CD4-positive, alpha-beta T cell treated with Interferon gamma for 1 hour (primary cell): ENCODE measurements at places on chromosomes 11 and 22.

GRCh38 chr11:66084821-66085475, 14.9 kb downstream of the PACS1 start:
- no peak for DNase-seq

GRCh38 chr22:45826520-45826919, 150.4 kb downstream of the WNT7B start:
- no peak for DNase-seq

DNA sequence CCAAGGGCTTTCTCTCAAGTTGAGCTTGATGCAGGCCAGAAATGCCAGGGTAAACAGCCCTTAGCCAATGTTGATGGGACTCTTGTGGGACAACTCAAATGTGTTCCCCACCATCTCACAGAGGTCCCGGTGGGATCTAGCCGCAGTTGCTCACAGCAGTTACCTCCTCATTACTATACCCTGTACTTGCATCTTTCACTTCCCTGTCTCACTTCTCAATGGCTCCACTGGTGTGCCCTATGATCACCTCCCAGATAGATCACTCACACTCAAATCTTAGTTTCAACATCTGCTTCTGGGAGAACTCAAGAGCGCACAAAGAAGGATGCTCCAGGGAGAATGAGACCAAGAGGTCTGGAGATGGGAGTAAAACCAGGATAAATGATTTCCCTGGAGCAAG, 47.0 kb downstream of the RCN1 start:
- DNase-seq: no peak

DNA sequence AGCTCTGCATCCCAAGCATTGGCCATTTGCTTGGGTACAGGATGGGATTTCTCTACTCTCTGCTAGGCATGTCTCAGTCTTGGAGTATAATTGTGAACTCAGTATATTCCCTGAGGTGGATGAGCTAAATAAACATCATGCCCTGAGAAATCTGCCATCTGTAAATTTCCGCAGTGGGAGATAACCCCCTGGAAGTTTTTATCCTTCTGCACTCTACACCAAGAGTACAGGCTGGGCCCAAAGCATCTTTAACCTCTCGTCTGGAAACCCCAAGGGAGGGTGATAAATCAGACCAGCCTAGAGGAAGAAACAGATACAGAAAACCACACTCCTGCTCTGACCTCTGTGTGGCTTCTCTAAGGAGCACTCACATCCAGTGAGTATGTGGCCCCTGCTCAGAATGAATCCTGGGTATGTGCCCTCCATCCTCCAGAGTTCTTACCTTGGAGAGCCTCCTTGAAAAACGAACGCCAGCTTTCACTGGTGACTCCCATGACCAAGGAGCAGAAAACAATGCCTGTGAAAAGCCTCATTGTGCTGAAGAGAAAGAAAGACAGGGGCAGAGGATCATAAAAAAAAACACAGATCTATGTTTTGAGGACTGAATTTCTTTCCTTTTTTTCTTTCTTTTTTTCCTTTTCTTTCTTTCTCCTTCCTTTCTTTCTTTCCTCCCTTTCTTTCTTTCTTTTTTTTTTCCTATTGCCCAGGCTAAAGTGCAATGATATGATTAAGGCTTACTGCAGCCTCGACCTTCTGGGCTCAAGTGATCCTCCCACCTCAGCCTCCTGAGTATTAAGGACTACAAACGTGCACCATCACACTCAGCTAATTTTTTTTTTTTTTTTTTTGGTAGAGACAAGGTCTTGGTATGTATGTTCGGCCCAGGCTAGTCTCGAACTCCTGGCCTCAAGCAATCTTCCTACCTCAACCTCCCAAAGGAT, 938 bp downstream of the SAA4 start:
- DNase-seq: no peak

- DNase-seq: no peak
Measured at GRCh38 chr22:45831394-45831793, 145.6 kb downstream of the WNT7B start.

GRCh38 chr11:105046898-105047579, 1.9 kb upstream of the CARD16 start:
- no peak for DNase-seq

GRCh38 chr11:72735495-72736027, 16.6 kb downstream of the ARAP1 start:
- DNase-seq: peak; percentile 12

DNA sequence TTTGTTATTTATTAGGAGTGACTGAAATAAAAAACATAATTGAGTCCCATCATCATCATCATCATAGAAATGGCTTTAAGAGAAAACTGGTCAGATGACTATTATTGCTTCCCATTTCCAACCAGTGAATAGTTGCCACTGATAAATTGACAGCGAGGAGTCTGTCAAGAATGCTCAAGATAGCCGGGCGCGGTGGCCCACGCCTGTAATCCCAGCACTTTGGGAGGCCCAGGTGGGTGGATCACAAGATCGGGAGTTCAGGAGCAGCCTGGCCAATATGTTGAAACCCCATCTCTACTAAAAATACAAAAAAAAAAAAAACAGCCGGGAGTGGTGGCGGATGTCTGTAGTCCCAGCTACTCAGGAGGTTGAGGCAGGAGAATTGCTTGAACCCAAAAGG, 1.9 kb downstream of the WBP2NL start:
- DNase-seq: no peak

GRCh38 chr22:33036881-33037280, 21.3 kb downstream of the SYN3 start:
- no peak for DNase-seq

DNA sequence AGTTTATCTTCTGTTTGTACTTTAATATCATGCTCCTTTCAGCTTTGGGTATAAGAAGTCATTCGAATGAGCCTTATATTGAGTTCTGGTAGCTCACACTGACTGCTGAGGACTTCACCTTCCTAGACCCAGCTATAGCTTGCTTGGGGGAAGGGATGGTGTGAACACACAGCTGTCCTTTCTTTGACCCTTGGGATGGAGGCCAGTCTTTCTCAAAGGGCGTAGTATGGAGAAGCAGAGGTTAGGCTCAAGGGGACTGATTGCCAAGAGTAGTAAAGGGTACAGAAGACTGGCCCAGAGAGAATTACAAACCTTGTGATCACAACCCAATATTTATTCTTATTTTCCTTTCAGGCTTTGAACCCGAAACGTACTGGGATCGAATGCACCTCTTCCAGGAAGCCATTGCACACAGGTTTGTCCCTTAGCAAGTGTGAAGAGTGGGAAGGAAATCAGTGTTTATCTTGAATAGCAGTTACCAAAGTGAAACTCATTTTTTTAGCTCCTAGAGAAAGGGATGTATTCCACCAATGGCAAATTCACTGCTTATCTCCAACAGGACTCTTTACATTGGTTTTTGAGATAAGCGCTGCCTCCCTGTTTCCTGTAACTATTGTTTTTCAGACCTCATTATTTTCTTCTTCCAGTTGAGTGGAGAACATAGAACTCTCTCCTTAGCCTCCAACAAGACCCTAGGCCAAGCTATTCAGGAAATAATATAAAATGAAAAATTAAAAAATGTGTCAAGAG, 42.8 kb upstream of the YWHAH start:
- no peak for DNase-seq
